Stimulated activated CD4-positive, alpha-beta T cell treated with anti-CD3 and anti-CD28 coated beads, TNF-alpha, amount 100 ng/mL, for 1 hour (primary cell): ENCODE measurements at places on chromosomes 3 and 15.

- DNase-seq = no peak
Observed at GRCh38 chr15:89513284-89513683, 16.9 kb upstream of the RHCG start.

DNA sequence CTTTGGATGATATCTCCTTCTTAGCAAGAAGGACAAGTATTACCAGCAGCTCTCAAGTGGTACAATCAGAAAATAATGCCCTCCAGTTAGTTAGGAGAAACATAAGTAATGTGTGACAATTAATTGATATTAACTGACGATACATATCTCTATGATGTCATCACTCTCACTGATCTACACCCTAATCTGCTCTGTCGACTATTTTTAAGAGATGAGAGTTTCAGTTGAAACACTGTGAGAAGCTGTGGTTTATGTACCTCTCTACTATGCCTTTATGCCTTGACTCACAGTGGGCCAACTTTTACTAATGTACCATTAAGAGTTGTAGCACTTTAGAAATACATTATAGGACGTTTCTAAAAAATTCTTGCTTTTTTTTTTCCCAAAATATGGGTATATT, 8.6 kb downstream of the CEP152 start:
- DNase-seq = no peak

DNA sequence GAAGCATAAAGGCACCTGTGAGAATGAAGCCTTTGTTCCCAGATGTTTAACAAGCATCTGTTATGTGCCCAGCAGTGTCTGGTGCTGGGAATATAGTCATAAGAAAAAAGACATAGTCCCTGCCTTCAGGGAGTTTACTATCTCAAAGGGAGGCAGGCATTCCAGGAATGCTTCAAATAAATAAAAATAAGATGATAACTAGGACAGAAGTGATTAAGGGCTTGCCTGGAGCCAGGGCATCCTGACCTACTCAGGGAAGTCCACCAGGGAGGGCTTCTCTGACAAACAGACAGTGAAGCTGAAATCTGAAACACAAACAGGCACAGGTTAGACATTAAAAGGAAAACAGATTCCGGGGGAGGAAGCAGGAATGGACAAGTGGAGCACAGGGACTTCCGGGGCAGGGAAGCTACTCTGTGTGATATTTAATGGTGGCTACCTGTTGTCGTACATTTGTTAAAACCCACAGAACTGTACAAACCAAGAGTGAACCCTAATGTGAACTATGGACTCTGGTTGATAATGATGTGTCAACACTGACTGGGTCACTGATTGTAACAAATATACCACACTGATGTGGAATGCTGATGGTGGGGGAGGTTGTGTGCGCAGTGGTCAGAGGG, 53.3 kb downstream of the ITGB5 start:
- DNase-seq = no peak

DNA sequence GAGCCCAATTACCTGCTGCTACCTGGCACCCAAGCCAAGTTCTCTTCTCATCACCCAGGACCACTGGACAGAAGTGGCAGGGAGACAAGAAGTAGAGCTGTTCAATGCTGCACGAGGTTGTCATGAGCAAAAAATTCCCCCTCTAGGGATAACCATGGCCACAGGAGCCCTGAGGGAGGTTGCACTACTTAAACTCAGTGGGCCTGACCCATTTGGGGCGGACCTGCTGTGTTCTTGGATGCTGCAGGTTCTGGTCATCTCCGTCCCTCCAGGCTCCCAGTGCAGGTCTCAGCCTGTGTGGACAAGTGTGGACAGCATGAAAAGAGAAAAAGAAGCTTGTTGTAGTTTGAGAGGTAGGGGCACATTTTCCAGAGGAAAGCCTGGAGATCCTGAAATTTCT, 26.1 kb upstream of the MANF start:
- DNase-seq = no peak

DNA sequence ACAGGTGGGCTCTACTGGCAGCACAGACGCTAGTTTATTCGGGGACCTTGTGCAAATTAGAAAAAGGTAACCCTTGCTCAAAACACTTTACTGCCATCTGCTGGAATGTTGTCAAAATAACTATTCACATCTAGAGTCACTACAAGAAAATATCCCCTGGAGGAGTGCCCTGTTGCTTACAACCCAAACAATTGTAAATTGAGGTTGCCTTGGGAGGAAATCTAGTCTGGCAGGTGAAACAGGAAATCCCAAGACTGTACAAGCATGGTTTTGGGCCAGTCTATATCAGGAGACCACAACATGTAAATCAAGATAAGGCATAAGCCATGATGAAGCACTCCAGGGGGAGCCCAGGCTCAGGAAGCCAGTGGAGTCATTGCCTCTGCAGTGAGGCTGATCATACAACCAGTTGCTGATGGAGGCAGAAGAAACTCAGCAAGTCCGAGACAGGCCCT, 136.8 kb upstream of the ACP3 start:
- DNase-seq = no peak

GRCh38 chr3:186946756-186947375, 16.5 kb downstream of the ST6GAL1 start:
- no peak for DNase-seq

GRCh38 chr3:194255252-194256039, 95.7 kb downstream of the CPN2 start:
- DNase-seq = no peak

- peak; percentile 4 for DNase-seq
Observed at GRCh38 chr3:153138276-153139210, 23.5 kb upstream of the RAP2B start.

- DNase-seq = no peak
Observed at GRCh38 chr3:156551746-156552145, 3.2 kb downstream of the SSR3 start.

- no peak for DNase-seq
Observed at GRCh38 chr15:48307586-48307985, 23.6 kb upstream of the DUT start.

DNA sequence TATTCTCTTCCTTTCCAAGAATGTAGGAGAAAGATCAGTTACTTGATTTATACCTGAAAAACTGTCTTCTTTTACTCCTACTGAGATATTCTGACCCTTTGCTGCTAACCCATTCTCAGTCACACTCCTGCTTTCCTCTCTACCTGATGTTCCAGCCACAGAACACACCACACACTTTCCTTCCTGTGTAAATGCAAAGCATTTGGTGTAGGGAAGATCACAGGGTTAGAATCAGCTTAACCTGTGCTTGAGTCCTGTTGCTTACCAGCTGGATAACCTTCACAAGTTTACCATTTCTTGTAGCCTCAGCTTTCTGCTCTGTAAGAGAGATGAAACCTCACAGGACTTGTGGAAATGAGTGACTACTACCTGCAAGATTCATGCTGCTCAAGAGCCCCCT, 489.8 kb upstream of the GOLIM4 start:
- DNase-seq = no peak

GRCh38 chr3:42053476-42053875, 37.7 kb upstream of the TRAK1 start:
- no peak for DNase-seq

- no peak for DNase-seq
Observed at GRCh38 chr3:71183549-71183948, 400.0 kb downstream of the FOXP1 start.

DNA sequence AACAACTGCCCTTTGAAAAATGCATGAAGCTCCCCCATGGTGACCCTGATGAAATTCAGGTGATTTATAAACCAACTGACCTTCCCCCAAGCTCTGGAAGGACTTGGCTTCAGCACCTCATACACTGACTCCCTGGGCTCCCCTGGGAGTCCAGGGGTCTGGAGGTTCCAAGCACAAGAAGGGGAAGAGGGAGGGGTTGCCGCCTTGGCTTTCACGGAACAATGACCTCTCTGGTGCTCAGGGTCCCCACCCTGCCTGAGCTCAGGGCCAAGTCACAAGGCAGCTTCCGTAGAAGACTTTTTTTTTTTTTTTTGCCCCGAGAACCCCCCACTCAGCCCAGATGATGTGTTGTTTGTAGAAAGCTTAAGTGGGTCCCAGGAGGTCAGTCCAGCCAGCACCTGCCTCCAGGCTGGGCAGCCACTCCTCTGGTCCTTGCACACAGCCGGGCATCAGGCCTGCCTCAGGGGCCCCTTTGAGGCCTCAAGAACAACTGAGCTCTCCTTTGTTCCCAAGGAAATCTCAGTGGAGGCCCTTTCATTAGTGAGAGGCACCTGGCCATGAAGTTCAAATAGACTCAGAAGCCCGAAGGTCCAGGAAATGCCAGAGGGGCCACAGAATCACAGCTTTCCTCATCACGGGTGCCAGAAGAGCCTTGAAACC, 14.0 kb upstream of the ALAS1 start:
- DNase-seq = no peak

DNA sequence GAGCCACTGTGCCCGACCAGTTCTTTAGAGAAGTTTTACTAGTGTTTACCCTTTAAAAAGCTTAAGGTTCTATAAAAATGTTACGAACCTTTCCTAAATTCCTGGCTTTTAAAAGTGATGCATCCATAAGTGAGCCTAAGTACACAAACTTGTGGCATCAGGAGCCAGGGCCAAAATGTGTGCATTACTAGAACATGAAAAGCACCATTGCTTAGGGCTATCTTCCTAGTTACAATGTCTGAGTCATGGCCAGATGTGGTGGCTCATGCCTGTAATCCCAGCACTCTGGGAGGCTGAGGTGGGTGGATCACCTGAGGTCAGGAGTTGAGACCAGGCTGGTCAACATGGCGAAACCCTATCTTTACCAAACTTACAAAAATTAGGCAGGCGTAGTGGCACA, 39.9 kb downstream of the LEO1 start:
- no peak for DNase-seq

DNA sequence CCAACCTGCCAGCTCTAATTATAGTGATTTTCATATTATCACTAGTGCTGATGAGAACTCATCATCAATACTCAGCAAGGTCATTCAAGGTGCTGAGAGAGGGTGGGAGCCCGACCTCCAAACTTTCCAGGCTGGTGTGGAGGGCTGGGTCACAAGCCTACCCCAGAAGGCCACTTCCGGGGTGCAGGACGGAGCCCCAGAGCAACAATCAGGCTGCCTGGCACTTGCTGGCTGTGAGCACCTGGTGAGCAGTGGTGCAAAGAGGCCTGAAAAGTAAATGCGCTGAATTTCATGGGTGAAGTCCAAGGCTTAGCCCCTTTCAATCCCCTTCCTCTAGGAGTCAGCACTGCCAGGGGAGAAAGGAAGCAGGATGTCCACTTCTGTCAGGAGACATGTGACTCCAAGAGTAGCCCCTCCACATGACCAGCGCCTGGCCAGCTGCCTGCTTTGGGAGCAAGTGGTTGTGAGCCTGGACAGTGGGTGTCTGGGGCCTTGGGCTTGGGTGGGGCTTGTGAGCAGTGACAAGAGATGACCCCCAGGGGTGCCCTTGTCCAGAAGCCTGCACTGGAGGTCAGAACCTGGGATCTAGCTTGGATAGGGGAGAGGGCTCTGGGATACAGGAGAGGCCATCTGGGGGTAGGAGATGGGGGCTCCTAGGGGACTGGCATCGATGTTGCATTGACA, 165.0 kb upstream of the TLE3 start:
- no peak for DNase-seq

GRCh38 chr3:140199008-140199407, 264.0 kb downstream of the CLSTN2 start:
- no peak for DNase-seq

DNA sequence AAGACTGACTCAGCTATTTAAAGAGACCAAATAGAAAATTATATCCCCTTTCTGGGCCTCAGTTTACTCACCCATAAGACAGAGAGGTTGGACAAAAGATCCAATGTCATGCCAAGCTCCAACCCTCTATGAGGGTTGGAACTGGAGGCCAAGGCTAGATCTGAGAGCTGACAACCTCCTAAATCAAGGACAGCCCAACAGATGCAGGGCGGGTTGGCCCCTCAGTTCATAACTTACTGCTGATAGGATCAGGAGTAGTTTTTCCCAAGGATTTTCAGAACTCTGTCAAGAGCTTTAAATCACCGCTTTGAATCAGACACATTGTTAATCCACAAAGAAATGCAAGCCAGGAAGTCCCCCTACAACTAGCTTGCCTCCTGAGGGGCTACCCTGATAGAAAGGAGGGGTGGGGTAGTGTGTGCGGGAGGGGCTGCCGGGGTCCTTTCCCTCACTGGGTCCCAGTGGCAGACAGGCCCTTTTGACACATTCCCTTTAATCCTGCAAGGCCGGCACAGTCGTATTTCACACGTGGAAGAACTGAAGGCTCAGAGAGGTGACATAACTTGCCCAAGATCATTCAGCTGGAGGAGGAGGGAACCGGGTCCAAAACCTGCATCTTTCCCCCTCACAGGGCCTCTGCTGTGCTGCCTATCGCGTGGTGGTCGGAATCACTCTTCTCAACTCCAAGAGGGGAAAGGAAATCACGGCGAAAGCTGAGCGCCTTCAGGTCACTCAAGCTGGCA, 21.4 kb downstream of the BMF start:
- DNase-seq = no peak

DNA sequence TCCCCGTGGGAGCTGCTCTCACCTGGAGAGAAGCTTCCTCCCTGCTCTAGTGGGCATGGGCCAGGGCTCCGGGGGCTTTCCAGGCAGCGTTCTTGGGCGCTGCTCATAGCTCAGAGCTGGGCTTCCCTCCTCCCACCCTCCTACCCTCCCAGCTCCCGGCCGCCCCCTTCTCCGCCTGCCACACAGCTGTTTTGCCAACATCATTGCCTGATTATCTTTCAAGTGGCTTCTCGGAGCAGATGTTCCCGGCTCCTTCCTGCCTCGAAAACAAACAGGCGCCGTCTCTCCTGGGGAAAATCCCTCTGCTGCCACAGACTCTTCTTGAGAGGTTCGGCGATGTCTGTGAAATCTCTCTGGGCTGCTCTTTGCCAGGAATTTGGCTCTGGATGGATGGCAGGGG, 195.6 kb downstream of the RPLP1 start:
- DNase-seq = no peak

DNA sequence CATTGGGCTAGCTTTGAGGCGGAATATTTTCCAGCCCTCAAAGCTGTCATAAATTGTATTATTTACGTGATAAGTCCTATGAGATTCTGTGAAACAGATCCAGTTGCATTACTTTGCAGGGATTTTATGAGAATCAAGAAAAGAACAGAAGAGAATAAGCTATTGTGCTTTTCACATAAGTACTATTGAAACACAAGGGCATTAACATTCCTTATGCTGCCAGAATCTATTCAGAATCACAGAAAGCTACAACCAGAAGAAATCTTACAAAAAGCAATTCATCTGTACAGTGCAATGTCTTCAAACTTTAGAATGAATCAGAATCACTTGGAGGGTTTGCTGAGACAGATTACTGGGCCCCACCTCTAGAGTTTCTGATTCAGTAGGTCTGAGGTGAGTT, 10.6 kb upstream of the CACNA1D start:
- no peak for DNase-seq

DNA sequence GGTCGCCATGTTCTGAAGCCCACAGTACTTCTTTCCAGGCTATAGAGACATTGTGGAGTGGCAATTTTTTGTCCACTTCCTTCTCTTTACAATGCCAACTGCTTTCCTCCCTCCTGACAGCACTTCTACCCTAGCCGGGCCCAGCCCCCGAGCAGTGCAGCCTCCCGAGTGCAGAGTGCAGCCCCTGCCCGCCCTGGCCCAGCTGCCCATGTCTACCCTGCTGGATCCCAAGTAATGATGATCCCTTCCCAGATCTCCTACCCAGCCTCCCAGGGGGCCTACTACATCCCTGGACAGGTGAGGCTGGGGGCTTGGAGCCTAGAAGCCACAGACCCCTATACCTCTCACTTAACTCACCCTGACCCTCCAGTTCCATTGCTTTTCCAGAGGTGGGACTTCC, 2.8 kb downstream of the EIF4G1 start:
- no peak for DNase-seq

- no peak for DNase-seq
Observed at GRCh38 chr3:157999246-157999645, 107.0 kb downstream of the SHOX2 start.

GRCh38 chr15:90184119-90184785, 16.9 kb upstream of the SEMA4B start:
- no peak for DNase-seq

GRCh38 chr3:1330107-1330506, 237.3 kb downstream of the CNTN6 start:
- DNase-seq = no peak
